ENCODE measurements at places on chromosomes 6 and 20.

- no peak for DNase-seq
Measured at GRCh38 chr6:101689695-101690094, 296.2 kb downstream of the GRIK2 start.

DNA sequence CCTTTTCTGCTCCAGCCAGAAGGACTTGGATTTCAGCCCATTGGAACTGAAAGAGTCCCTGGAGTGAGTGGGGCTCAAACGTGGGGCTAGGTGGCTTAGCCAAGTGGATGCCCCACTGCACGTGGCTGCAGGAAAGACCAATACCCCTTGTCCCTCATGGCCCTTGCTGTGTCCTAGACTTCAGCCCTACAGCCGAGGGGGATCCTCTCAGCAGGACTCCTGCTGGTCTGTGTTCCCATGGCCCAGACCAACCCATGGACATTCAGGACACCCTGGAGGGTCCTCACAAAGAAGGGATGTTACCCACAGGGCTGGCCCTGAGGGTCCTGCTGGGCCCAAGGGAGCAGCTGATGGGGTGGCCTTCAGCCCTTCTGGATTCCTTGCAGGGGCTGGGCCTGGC is 30.0 kb upstream of the PHACTR3 start:
- DNase-seq, result no peak

DNA sequence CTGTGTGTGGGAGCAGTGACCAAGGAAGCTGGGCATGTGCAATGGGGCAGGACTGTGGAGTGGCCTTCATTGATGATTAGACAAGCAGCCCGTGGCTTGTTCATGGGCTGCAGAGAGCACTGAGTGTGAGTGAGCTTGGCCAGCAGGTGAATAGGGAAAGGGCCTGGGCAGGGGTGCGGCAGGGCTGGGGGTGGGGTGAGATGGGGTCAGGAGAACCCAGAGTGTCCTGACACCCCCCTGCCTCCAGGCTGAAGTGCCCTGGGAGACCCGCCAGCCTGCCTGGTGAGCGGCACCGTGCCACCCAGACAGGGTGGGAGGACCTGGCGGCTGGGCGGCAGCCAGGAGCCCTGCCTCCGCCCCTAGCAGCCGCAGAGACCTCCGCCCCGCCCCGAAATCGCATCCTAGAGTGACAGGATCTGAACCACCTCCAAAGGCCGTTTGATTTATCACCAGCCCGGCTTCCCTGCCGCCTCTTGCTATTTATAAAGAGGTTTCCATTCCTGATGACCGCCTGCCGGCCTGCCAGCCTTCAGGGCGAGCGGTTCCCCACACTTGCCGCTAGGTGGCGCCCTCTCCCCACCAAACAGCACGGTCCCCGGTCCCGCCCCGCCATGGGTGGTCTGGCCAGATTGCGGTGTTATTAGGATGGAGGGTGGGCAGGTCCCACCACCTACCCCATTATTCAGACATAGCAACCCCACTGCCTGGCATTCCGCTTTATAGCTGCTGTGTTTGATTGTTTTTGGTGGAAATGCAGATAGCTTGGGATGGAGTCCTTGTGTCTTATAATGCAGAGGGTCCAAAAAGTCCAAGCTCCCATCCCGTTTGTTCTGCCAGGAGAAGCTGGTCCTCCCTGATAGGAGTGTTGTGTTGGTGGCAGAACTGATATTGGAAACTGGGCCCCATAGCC is 3.5 kb downstream of the MYLK2 start:
- DNase-seq, result peak; percentile 58

DNA sequence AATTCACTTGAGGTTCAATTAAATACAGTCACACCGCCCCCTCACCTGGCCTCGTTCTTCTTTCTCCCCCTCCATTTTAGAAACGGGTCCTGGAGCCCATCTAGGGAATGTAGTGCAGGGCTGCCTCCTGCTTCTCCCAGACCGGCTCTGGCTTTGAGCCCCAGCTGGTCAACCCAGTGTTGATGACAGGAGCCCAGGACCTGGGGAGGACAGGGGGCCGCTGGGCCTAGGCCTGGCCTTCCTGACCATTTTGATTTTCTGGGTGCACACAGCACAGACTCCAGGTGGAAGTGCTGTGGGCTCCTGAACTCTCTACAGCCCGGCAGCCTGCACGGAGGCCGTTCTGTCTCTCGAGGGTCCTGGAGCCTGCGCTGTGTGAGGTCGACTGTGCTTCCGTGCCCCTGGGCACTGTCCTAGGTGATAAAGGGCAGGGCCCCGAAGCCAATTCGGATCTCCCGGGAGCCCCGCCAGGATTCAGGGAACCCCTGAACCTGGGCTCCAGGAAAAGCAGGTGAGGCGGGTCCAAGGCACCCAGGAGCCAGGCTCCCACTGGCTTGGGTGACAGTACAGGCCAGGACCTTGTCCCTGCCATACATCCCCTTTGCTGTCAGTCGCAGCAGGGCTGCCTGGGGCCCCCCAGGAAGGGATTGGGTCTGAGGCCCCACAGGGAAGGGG is 23.3 kb downstream of the NPEPL1 start:
- DNase-seq, result no peak

GRCh38 chr6:28893172-28893799 is 30.5 kb downstream of the TRIM27 start:
- no peak for DNase-seq

Measured in NCI-H187 (cell line).